Naive thymus-derived CD8-positive, alpha-beta T cell (primary cell): ENCODE measurements at places on chromosomes 4 and X.
A peak's percentile ranks its signal among the peaks of the same experiment; 100 is the strongest.

- peak; percentile 34 for DNase-seq
These were observed 179.1 kb upstream of the MAB21L2 start for GRCh38 chr4:150402871-150403272.

GRCh38 chrX:43836435-43837184, 45.6 kb downstream of the MAOB start:
- DNase-seq, result no peak

DNA sequence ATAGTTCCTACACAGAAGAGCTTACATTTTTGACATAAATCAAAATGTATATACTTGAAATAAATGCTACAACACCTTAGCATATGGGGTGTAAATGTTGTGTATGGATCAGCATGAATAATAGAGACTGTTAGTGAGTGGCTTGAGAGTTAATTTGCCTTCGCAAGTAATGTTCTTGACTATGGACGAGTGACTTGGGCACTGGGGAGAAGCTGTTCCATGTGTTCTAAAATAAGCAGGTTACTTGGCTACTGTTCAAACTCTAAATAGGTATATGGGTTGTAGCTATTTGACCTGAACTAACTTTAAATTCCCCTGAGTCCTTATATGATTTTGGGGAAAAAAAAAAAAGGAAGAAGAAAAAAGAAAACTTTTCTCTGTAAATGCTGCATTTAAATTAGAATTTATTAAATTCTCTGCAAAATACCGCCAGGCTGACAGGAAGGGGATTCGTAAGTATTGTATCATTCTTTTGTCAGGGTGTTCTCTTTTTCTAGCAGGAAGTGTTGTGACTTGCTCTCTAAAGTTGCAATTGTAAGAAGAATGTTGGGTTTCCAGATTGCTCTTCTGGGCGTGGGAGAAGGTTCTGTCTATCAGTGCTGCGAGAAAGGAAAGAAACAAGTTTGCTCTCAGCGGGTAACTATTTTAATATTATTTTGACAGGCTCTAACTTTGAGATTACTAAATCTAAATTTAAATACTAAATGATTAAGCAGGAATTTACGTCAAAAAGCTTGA, 32.2 kb downstream of the PLS3 start:
- no peak for DNase-seq

DNA sequence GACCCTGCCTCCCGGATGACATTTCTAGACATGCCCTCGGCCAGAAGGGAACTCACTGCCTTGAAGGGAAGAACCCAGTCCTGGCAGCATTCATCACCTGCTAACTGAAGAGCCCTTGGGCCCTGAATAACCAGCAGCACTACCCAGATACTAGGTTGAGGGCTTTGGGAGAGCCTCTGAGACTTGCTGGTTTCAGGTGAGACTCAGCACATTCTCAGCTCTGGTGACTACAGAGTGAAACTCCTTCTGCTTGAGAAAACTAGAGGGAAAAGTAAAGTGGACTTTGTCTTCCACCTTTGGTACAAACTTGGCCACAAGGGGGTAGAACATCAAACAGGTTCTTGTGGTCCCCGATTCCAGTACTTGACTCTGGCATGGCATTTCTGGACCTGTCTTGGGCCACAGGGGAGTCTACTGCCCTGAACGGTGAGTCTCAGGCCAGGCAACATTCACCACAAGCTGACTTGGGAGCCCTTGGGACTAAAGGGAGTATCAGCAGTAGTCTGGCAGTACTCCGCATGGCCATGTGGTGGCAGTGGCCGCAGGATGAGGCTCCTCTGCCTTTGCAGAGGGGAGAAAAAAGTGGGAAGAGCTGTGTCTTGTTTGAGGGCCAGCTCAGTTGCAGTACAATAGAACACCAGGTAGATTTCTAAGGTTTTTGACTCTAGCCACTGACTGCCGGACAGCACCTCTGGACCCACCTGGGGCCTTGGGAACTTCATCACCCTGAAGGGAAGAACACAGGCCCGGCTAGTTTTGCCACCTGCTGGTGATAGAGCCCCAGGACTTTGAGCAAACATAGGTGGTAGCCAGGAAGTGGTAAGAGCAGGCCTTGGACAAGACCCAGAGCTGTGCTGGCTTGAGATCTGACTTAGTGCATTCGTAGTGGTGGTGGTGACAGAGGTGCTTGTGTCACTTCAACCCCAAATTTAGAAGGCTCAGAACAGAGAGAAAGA, 414.8 kb downstream of the OPHN1 start:
- no peak for DNase-seq

DNA sequence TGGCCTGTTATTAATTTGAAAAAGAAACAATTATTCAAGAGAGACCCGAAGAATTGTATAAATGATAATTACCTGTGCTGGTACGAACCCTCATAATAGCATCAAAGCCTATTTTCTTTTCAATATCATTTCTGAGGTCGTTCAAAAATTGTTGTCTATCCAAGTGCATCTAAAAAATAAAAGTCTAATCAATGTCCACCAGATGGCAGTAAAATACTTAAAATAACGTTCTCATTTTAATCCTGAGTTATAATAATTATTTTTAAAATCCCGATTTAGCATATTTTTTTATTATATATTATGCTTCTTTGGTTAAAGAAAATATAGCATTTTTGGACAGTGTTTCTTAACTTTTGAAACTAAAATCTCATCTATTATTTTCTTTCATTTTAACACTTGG, 55.7 kb downstream of the METTL14 start:
- DNase-seq, result peak; percentile 4

GRCh38 chr4:181307824-181308223, 935.4 kb upstream of the TENM3 start:
- DNase-seq, result no peak

- no peak for DNase-seq
These were observed 601.4 kb upstream of the AADAT start for GRCh38 chr4:170691168-170691567.
